ENCODE measurements at places on chromosomes 4 and X.

- no peak for DNase-seq
Observed at GRCh38 chrX:124829930-124830329, 483.6 kb downstream of the SH2D1A start.

DNA sequence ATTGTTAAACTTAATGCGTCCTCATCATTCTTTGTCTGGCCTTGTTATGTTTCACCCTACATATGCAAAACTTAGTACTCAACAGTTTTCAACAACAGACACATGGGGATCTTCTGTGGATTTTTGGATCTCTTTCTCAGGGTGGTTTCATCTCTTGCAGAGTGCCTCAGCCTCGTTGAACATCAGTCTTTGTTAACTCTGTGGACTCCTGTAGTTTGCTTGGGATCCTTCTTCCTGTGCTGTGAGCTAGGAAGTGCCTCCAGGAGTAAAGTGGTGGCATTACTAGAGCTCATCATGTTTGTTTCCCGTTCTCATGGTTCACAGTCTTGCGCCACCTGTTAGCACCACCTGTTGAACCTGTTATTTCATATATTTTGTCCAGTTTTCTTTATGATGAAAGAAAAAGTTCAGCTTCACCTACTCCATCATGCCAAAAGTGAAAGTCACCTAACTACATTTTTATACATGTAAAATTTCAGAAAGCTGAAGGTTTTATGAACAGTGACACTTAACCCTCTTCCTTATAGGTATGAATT lies 27.5 kb upstream of the NDUFC1 start:
- no peak for DNase-seq

DNA sequence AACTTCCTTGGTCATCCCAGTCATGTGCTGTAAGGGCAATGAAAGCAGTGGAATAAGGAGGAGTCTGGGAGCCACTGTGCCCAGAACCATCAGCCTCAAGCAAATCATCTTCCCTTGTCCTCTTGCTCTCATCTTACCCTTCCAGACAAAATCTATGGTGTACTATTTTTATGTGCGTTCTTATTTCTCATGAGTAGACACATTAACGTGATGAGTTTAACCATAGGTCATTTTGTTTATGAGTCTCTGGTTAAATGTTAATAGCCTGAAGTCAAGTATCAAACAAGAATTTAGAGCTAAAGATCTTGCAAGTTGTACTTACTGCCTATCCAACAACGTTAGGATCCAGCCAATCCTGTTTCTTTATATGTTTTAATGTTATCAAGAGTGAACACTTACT lies 495.3 kb downstream of the SPRY1 start:
- no peak for DNase-seq

DNA sequence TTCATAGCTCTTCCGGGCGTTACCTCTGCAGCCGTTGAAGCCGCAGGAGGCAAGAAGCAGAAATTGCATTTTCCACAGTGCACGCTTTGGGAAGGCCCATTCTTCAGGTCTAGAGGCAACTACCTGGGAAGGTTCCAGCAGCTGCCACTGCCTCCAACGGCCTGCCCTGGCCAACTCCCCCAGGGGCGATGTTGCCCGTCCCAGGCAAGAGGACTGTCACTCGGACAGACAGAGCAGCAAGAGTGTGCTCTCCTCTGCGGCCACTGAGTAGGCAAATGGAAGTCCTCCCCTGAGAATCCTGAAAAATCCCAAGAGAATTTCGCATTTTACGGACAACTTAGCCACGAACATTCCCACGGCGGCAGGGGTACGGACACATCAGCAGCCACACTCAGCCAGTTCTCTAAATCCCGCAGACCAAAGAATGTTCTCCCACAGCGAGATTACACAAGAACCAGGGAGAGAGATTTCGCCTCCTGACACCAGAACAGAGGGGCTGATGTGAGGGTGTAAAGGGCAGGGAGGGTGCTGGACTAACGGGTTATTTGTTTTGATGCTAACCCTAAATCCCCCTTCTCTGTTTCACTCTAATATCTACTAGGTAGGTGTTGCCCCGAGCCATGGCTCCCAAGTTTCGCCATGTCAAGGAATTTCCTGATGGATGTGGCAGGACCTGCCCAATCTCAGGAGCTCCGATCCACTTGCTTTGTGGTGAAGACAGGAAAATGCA lies 63.8 kb downstream of the SEPSECS start:
- DNase-seq = no peak

DNA sequence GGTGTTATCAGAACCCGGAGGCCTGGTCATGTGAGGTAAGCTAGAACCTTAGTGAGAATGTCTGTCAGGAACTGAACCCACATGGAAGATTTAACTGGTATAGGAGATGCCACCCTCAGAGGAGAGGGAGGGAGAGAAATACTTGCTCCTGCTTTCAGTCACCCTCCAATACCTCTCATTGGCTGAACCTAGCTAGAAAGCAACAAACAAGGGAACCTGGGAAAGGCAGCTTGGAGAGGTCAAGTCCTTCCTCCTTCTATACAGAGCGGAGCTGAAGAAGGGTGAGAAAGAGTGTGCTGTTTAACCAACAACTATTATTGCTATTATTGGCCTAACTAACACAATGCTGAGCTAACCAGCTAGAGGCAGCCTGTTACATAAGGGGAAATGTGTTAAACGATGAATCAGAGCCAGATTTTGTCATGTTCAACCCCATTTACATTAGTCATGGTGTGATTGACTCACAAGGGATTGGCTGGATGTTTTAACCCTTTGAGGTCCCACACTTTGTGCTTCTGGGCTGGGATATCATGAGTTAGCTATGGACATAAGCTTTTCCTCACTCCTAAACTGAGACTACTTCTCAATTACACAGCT lies 96.5 kb upstream of the ESX1 start:
- DNase-seq = no peak

DNA sequence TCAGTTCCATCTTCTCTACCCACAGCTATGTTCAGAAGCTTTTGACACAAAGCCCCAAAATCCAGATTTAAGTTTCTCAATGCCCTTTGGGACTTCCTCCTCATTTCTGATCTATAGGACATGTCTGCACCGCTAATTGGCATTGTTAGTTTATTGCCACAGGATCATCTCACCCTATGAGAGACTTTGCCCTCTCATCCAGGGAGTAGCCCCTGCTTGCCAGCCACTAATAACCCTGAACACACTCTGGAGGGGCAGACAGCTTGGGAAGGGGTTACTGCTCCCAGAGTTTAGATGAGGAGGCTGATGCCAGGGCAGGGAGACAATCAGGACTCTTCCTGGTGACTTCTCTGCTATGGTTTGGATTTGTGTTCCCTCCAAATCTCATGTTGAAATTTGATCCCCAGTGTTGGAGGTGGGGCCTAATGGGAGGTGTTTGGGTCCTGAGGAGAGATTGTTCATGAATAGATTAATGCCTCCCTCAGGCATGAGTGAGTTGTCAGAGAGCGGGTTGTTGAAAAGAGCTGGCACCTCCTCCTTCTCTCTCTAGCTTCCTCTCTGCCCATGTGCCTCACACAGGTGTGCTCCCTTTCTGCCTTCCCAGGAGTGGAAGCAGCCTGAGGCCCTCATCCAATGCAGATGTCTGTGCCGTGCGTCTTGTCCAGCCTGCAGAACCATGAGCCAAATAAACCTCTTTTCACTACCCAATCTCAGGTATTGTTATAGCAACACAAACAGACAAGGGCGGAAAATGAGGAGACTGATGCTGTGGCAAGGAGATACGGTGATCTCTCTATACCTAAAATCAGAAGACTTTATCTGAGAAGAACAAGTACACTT lies 3.6 kb upstream of the SCARB2 start:
- DNase-seq = no peak

- no peak for DNase-seq
Observed at GRCh38 chr4:81410680-81411079, 61.0 kb downstream of the RASGEF1B start.

- no peak for DNase-seq
Observed at GRCh38 chr4:182240161-182241130, 2.8 kb upstream of the TENM3 start.

DNA sequence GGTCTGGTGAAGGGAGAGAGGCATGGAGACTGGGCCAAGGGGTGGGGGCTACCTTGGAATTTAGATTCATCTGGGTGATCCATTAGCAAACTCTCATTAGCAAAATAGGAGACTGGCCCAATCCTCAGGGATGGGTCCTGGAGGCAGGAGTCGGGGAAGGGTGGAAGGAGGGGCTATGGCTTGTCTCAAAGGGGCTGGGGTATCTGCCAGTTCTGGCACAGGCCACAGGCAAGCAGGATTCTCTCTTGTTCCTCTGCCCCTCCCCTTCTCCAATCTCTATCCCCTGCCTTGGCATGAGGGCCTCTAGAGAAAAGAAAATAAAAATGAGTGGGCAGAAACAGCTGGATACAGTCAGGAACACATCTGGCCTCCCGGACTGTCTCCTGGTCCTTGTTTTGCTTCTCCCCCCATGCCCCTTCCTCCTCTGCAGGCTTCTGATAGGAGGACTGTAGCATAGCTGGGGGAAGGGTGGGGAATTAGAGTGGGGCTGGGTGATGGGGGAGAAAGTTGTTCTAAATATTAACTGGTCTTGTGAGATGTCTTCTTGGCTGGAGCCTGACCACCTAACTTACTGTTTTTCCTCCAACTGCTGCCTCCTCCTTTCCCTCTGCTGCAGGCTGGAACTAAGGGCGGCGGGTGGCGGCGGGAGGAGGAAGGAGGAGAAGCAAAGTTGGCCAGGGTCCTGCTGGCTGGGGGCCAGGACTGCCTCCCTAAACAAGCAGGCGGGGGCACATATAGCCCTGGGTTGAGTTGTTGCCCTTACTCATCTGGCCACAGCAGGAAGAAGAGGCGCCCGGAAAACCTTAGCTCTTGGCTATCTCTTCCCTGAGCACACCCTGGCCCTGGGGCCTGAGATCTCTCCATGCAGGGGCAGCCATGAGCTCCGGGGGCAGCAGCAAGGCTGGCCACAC lies 53.3 kb upstream of the LAS1L start:
- DNase-seq = no peak

DNA sequence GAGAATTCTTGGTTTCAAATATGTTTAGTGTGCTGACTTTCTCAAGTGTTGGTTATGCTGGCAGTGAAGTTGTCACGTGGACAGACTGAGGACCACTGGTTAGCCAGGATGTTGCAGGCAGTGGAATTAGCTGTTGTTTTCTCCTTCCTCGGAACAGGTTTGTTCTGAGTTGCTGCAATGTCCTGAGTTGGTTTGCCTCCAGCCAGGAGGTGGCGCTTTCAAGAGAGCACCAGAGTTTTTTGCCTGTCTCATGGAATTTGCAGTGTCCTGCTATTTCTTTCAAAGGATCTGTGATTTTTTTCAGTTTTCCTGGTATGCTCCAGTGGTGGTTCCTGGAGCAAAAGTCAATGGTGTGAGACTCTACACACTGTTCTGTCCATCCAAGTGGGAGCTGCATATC lies 158.1 kb upstream of the CXorf66 start:
- no peak for DNase-seq

DNA sequence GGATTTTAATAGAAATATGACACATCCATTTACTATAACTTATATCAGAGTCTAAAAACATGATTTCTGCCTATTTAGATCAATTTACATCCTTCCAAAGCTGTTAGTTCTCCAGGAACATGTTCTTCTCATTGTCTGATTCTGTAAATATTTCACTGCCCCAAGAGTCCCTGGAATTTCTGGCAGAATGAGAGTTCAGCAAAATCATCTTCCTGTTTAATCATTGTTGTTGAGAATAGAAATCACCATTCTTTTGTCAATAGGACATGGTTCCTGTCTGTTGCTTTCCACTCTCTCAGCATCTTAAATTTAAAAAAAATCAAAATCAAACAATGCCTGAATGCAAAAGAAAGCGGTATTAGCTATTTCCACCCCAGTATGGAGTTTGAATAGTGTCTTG lies 172.8 kb upstream of the FRMPD4 start:
- no peak for DNase-seq

GRCh38 chrX:41043196-41043595 lies 42.0 kb upstream of the USP9X start:
- no peak for DNase-seq

GRCh38 chrX:129980540-129981199 lies 1.8 kb upstream of the BCORL1 start:
- no peak for DNase-seq

DNA sequence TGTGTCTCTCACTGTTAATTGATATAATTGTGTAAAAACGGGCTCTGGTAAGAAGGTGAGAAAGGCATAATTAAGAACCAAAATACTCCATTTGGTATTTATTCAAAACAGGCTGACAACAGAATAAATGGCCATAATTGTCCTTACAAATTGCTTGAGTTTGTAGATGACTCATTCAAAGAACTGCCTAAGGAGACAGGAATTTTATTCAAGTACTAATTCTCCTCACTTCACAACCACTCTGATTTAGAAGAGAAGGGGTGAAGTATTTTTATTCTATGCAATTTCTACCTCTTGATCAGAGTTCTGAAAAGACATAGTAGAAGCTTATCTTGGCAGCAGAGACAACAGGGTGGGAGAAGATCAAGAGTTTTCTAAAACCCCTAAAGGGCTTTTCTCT lies 43.1 kb downstream of the ATP11C start:
- no peak for DNase-seq

- DNase-seq = no peak
Observed at GRCh38 chrX:47358387-47359065, 11.9 kb upstream of the ZNF157 start.

DNA sequence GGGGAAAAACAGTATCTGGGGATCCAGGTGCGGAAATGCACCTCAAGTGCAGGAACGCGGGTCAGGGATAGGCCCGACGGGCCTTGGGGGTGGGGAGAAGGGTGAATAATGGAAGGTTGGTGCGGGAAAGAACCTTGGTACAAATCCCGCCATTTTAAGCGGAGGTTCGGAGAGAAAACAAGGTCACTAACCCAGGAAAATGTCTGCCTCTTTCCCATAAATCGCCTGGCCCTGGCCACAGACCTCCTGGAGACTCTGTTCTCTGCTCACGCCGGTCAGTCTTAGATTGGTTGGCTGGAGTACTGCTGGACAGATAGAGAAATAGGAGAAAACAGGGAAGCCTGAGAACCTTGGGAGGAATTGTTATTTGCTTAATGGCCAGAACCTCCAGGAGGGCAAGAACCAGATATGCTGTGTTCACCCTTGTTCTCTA lies 897 bp upstream of the FBXL5 start:
- no peak for DNase-seq

DNA sequence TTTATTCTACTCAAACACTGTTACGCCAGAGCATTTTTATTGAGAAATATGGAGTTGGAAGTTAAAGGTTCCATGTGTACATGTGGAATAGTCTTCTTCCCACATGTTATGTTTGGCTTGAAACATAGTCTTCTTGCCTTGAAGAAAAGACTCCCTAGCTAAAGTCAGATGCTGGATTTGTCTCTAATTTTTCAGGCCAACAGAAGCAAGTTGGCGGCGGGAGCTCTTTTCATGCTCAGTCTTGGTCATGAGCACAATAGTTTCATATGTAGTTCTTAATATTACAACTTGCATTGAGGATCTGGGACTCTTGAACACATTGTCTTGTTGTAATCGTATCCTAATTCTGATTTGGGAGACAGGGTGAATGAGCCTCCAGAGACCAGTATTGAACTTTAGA lies 19.4 kb downstream of the SEPTIN11 start:
- DNase-seq = no peak

DNA sequence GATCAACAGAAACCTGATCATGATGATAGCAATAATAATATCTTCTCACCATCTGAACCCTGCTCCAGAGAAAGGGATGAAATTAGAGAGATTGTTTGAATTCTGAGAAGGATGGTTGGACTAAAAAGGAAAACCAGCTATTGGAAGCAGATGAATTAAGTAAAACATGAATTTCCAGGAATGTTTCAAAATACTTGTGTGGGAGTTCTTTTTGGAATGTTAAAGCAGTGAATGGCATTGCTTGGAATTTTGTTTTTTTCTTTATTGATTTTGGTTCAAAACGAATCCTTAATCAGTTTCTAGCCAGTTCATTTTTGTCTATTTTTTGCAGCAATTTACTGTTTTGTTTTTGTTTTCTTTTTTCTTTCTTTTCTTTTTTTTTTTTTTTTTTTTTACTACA lies 150.3 kb downstream of the NHS start:
- no peak for DNase-seq
